ENCODE measurements at places on chromosomes 2 and 18.

- DNase-seq: no peak
These were observed 10.2 kb downstream of the ZBTB14 start for GRCh38 chr18:5285326-5285725.

DNA sequence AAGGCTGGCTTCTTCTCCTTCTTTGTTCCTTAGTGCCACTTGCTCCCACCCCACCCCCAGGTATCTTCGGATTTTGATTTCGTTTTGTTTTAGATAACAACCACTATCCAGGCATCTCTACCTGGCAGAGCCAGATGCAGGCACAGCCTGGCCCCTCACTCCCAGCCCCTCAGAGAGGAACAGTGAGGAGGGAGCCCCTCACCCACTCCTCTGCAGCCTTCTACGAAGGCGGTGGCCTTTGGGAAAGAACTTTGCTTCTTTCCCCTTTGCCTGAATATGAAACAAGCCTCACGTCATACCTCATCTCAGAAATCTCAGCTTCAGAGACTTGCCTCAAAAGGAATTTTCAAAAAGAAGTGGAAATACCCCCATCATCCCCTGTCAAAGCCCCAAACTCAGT is 6.3 kb upstream of the CYP26B1 start:
- DNase-seq: no peak

- no peak for DNase-seq
These were observed 551.3 kb upstream of the RAB6C start for GRCh38 chr2:129428086-129428660.

GRCh38 chr2:28163028-28163427 is 229.6 kb upstream of the FOSL2 start:
- no peak for DNase-seq

DNA sequence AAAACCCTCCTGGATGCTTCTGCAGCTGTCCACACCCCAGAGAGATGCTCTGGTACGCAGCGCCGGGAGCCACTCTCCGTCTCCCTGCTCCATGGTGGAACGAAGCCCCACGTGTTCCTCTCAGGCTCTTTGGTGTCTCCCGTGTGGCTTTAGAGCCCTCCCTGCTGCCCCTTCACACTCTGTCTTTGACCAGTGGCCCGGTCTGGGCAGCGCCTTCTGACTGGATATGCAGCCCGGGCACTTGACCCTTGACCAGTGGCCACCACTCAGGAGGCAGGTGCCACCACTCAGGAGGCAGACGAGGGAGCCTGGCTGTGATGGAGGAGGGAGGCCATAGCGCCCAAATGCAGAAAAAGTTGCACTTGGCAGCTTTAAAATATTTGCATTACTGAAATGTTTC is 214.5 kb upstream of the SALL3 start:
- DNase-seq: no peak

- no peak for DNase-seq
These were observed 46.0 kb downstream of the CCDC195 start for GRCh38 chr2:224670203-224670602.

GRCh38 chr2:71940695-71941094 is 207.0 kb downstream of the CYP26B1 start:
- DNase-seq: no peak

DNA sequence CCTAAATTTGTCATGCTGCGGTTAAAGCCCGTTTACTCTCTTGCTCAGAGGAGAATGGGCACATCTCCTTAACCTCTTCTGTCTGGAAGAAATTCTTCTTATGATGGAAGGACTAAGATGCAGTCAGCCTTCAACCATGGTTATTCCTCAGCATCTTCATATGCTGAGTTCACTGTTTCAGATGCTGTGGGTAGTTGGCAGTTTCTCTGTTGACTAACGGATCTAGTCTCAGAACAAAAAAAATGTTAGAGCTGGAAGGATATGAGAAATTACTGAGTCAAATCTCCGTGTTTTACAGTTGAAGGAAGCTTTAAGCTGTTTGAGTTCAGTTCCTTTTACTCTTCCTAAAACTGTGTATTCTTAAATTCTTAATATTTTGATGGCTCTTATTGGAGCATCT is 43.6 kb upstream of the PGAP1 start:
- DNase-seq: no peak

DNA sequence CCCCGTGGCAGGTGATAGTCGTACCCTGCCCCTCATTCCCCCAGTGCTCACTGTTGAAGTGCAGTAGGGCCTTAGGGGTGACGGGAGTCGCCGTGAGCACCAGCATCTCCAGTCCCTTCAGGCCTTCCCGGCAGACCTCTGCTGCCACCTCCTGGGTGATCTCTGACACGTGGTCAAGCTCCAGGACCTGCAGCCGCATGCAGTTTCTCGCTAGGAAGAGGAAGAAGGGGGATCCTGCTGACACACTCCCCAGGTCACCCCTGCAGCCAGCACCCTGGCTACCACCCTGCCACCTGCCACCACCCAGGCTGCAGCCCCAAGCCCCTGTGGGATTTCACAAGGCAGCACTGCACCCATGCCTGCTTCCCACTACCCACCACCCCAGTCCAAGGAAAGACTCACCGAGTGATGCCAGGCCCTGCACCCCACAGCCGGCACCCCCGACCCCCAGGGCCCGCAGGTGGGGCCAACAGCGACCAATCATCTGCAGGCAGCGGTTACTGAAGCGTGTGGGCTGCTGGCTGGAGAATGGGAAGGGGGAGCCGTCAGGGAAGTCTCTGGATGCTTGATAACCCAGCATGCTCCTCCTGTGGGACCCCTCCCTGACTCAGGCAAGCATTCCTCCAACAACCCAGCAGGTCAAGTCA is 23.8 kb downstream of the FBXO41 start:
- DNase-seq: no peak

- DNase-seq: no peak
These were observed 377.8 kb downstream of the LNPK start for GRCh38 chr2:175624211-175624761.

- no peak for DNase-seq
These were observed 23.7 kb upstream of the GCG start for GRCh38 chr2:162175714-162176113.

- no peak for DNase-seq
These were observed 43.8 kb downstream of the TMEM17 start for GRCh38 chr2:62462211-62462610.

GRCh38 chr2:1235806-1236205 is 177.5 kb upstream of the TPO start:
- no peak for DNase-seq

- no peak for DNase-seq
These were observed 59.9 kb downstream of the ATP9B start for GRCh38 chr18:79129120-79129519.

DNA sequence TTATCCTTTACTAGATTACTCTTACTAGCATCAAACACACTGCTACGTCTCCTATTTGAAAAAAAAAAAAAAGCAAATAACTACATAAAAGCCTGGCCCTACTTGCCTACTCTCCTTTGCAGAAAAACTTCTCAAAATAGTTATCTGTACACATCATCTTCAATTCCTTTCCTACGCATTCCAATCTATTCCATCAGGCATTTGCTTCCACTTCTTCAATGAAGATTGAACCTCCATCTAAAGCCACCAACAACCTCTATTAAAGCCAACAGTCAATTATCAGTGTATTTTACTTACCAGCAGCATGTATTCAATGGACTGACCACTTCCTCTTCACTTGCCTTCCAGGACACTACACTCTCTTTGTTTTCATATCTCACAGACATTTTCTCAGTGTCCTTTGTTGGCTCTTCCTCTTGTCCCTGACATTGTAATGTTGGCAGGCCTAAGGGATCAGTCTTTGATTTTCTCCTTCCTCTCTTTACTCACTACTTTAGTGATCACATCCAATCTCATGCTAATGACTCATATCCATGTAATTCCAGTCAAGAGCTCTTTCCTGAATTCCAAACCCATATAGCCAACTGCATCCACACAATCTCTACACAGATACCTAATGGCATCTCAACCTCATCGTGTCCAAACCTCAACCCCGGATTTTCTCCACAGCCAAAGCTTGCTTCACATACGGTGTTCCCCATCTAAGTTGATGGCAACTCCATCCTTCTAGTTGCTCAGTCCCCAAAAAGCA is 131.3 kb downstream of the CCDC148 start:
- no peak for DNase-seq

GRCh38 chr2:143489145-143489544 is 359.9 kb downstream of the ARHGAP15 start:
- no peak for DNase-seq

GRCh38 chr2:168466190-168466737 is 10.2 kb downstream of the CERS6 start:
- no peak for DNase-seq

GRCh38 chr2:236117401-236117800 is 50.8 kb downstream of the GBX2 start:
- no peak for DNase-seq

DNA sequence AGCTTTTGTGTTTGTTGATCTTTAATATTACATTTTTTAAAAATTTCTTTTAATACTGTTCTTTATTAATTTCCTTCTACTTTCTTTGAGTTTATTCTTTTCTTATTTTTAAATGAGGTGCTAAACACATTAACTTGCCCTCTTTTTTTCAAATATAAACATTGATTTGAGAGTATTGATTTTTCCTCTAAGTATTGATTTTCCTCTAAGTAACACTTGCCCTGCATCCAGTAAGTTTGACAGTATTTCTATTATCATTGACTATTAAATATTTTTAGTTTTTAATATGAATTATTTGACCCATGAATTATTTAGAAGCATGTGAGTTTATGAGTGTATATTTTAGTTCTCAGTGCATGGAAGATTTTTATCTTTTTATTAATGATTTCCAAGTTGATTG is 337.0 kb upstream of the RAB12 start:
- no peak for DNase-seq

DNA sequence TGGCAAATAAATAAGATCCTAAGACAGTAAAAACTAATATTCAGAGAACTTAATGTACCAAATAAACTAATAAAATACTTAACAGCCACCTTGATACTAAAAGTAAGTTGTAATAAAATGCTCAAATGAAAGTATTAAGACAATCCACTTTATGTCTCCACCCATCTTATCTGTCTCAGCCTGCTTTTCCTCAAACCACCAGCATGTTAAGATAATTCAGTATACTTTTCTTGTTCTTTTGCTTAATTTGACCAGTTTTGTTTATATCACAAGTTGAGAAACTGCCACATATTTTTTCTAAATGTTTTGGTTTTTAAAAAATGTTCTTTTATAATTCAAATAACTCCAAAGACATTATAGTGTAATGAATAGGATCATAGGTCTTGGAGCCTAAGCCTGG is 142.0 kb downstream of the MBD5 start:
- DNase-seq: no peak

DNA sequence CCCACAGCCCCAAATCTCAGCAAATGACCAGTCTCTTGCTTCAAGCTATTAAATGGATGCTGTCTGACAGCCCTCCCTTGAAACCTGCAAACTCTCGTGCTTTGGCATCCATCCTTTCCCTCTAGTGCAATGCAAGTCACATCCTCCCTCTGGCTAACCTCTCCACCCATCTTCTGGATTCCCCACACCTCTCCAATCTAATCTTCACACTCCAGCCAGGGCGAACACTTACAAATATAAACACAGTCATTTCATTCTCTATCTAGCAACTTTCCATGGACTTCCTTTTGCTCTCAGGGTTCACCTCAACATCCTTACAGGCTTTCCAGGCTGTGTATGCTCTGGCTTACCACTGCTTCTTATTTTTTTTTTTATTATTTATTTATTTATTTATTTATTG is 10.1 kb upstream of the NARS1 start:
- DNase-seq: no peak

DNA sequence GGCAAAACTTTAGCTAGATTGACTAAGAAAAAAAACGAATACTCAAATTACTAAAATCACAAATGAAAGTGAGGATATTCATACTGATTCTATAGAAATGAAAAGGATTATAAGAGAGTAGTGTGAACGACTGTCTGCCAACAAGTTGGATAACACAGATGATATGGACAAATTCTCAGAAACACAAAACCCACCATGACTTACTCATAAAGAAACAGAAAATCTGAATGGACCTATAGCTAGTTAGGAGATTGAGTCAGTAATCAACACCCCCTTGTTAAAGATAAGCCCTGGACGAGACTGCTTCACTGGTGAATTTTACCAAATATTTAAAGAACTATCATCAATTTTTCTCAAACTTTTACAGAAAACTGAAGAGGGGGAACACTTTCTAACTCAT is 108.8 kb upstream of the TMEM200C start:
- no peak for DNase-seq

DNA sequence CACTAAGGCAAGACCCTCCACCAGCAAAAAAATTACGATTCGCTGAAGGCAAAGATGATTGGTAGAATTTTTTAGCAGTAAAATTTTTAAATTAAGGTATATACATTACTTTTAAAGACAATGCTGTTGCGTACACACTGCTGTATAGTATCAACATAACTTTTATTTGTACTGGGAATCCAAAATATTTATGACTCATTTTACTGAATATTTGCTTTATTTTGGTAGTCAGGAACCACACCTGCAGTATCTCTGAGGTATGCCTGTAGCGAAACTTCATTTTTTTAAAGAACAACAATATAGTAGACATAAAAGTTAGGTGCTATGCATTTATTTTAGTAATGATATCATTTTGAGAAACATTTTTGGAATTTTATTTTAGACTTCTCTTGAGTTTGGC is 57.8 kb downstream of the GALNT1 start:
- DNase-seq: no peak

- no peak for DNase-seq
These were observed 9.2 kb downstream of the LGALSL start for GRCh38 chr2:64462940-64463700.

DNA sequence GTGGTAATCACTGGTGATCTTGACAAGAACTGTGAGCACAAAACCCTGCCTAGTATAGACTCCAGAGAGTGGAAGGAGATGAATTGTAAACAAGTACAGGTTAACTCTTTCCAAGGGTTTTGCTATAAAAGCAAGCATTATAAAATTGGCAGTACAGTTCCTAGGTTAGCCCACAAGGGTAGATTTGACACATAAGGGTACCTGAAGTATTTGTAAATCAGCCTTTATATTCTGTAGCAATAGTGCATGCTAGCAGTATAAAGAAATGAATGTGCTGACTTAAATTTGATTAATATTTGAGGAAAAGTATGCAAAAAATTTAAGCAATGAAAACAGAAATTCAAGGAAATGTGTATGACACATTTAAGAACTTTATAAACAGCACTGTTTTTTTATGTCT is 42.4 kb downstream of the SP3 start:
- no peak for DNase-seq

- DNase-seq: no peak
These were observed 249.3 kb upstream of the SYT4 start for GRCh38 chr18:43526426-43527145.

GRCh38 chr2:237060534-237061312 is 25.0 kb upstream of the COPS8 start:
- DNase-seq: no peak

- no peak for DNase-seq
These were observed 53.4 kb downstream of the TCF4 start for GRCh38 chr18:55534547-55534946.

DNA sequence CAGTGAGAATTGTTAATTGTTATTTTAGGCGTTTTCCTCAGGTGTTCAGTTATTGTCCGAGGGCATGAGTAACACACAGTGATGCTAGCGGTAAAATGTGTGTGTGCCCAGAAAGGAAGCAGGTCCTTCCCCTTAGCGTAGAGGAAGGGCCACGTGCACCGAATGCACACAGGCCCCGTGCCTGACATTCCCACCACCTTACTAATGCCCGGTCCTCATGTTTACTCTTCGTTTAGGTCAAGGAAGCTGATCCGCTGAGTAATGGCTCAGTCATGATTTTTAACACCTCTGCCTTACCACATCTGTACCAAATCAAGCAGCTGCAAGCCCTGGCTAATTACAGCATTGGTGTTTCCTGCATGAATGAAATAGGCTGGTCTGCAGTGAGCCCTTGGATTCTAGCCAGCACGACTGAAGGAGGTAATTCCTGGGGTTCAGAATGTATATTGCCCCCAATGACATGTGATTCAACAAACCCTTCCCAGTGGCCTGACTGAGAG is 76.7 kb downstream of the MERTK start:
- no peak for DNase-seq

Data from activated naive CD4-positive, alpha-beta T cell (primary cell).